ENCODE measurements at places on chromosomes 7 and 10. TPM values are rescaled to one million over a fixed set of nuclear protein-coding genes. Genes with fewer than 3 reads are reported as not detected.

The NUTM2E gene
- not detected for total RNA-seq

The SLC26A4 gene
- total RNA-seq, result 3.5 TPM

The CPVL gene
- 20.6 TPM for total RNA-seq

The MNX1 gene
- not detected for total RNA-seq

The TMEM184A gene
- total RNA-seq, result not detected

The BTBD16 gene
- total RNA-seq, result 1.2 TPM

The PRKCQ gene
- total RNA-seq, result 1.1 TPM

The TMEM213 gene
- total RNA-seq, result not detected

The ELN gene
- total RNA-seq, result 556 TPM

The LRRC17 gene
- 8.1 TPM for total RNA-seq

The UCMA gene
- total RNA-seq, result not detected

The CTTNBP2 gene
- 15.9 TPM for total RNA-seq

The PGAM2 gene
- 4.1 TPM for total RNA-seq

The GRM8 gene
- total RNA-seq, result not detected

The P4HA1 gene
- total RNA-seq, result 72.5 TPM

The FAM25C gene
- total RNA-seq, result not detected

The CDCA7L gene
- total RNA-seq, result 4.9 TPM

The CFAP69 gene
- total RNA-seq, result 15.8 TPM

The AMPH gene
- total RNA-seq, result 8.8 TPM

The INSYN2A gene
- not detected for total RNA-seq

The NYAP1 gene
- 1.3 TPM for total RNA-seq

The NRAP gene
- total RNA-seq, result not detected

The LRRTM3 gene
- 0.93 TPM for total RNA-seq

The ABCB1 gene
- 2.3 TPM for total RNA-seq

The VIPR2 gene
- total RNA-seq, result 10.4 TPM

The FGFR2 gene
- total RNA-seq, result 5.8 TPM

The EN2 gene
- not detected for total RNA-seq

The ZWINT gene
- total RNA-seq, result 2.9 TPM

Data from aorta (tissue), 5 donors.